ENCODE measurements at places on chromosomes 4 and X. TPM values are rescaled to one million over a fixed set of nuclear protein-coding genes. Genes with fewer than 3 reads are reported as not detected.
A peak's percentile ranks its signal among the peaks of the same experiment; 100 is the strongest.

The CSN1S1 gene
- not detected for total RNA-seq

The DKK2 gene
- 206 TPM for total RNA-seq

DNA sequence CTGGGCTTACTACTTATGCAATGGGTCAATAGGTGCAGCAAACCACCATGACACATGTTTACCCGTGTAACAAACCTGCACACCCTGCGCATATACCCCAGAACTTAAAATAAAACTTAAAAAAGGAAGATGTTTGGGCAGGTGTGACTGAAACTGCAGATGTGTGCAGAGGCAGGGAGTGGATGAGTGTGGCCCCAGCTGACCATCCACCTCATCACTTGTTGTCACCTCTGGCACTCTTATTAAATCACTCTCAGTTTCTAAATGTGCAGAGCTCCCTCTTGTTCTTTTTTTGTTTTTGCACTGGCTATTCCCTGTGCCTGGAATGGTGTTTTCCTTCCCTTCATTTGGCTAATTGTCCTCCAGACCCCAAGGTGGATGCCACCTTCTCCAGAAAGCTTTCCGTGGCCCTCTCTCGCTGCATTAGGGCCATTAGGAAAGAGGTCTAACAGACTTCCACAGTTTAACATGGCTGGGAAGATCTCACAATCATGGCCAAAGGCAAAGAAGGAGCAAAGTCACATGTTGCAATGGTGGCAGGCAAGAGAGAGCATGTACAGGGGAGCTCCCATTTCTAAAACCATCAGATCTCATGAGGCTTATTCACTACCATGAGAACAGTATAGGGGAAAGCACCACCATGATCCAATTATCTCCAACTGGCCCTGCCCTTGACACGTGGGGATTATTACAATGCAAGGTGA, 58.5 kb downstream of the SLC2A9 start:
- H3K27me3 ChIP-seq = peaks cover 2% of the 10 kb centered on the region
- no peak overlapping the region for H3K27ac ChIP-seq
- no peaks in the 10 kb centered on the region for H3K4me1 ChIP-seq
- no peaks in the 10 kb centered on the region for H3K36me3 ChIP-seq
- H3K4me3 ChIP-seq = no peak overlapping the region
- DNase-seq = peak; percentile 34

DNA sequence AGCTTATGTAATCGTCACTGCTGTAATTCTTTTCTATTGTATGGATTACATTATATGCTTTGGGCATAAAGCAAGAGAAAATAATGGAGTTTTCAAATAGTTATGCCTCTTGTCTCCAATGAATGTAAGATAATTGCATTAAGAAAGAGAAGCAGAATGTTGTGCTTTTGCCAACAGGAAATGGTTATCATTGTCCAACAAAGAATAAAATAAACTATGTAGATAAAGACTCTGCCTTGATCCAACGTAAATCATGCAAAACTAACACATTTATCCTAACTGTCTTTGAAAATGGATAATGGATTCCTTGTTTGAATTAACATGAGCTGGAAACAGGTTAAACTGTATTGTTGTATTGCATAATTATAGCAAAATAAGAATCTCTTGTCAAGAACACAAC, 1709.0 kb downstream of the PCDH7 start:
- H3K4me1 ChIP-seq = peaks cover 4% of the 10 kb centered on the region
- no peaks in the 10 kb centered on the region for H3K27me3 ChIP-seq
- no peak overlapping the region for H3K27ac ChIP-seq
- no peak overlapping the region for H3K4me3 ChIP-seq
- DNase-seq = no peak
- no peaks in the 10 kb centered on the region for H3K36me3 ChIP-seq

DNA sequence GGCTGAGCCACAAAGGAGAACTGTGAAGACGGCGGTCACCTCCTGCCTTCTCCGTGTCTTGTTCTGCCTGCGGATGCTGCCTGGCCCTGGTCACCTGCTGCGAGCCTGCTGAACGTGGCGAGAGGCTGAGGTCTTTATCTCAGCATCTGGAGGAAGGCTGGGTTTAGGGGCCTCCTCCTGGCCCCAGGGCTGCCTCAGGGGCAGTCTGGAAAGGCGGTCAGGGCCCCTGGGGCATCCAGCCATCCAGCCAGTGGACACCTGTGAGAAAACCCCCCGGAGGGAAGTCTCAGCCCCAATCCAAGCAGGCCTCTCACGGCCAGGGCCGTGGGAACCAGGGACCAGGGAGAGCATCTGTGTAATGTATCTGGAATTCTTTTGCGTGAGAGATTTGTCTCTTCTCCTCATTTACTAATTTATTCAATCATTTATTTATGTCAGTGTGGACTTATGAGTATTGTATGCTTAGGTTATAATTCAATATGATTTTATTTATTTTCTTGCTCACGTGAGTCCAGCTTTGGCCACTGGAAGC, 11.3 kb downstream of the PDE6B start:
- H3K27me3 ChIP-seq = peaks cover 10% of the 10 kb centered on the region
- no peak overlapping the region for H3K27ac ChIP-seq
- no peak overlapping the region for H3K4me3 ChIP-seq
- DNase-seq = no peak
- H3K36me3 ChIP-seq = no peaks in the 10 kb centered on the region
- H3K4me1 ChIP-seq = no peaks in the 10 kb centered on the region
